ENCODE measurements at places on chromosomes 11 and 22.
A peak's percentile ranks its signal among the peaks of the same experiment; 100 is the strongest.

DNA sequence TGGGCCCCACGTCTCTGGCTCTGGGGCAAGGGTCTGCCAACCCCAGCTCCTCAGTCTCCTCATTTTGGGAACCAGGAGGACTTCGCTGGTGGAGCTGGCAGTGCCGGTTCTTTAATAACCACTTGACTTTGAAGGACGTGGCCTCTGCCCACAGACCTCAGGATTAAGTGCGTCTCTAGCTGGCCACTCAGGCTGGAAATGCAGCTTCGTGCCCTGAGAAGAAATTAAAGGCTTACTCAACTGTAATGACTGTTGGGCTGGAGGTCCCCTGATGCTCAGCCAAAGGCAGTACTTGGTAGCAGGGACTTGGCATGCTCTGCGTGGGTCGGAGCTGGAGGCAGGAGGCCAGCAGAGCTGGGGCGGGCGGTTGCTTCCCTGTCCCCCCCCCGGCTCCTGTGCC lies 16.7 kb upstream of the PARVG start:
- no peak for DNase-seq

DNA sequence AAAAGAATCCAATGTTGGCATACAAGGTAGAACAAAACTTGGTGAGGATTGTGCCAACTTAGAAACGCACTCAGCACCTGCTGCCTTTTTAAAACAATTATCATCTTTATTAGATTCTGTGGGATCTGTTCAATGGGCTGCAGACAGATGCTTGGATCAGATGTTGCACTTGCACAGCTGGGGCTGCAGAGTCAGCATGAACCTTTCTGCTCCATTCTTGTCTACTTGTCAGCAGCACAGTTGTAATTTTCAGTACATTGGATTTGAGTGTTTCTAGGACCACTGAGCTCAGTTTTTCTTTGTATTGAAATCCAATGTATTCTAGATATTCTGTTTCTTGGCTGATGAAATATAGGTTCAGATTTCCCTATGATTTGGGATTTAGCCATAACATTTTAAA lies 164.5 kb downstream of the LUZP2 start:
- no peak for DNase-seq

DNA sequence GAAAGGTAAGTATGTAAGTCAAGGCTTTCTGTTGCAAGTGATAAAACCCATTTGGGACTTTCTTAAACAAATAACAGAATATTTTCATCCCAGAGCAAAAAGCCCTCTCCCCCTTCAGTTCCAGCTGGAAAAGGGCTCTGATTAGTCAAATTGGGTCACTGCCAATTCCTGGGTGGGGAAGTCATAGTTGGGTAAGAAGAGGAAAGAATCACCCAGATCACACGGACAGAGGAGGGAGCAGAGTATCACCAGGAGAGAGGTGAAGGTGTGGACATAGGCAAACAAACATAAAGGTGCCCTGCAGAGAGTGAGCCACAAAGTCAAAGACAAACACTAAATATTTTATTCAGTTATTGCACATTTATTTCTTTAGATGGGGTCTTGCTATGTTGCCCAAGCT lies 36.3 kb upstream of the SORL1 start:
- no peak for DNase-seq

DNA sequence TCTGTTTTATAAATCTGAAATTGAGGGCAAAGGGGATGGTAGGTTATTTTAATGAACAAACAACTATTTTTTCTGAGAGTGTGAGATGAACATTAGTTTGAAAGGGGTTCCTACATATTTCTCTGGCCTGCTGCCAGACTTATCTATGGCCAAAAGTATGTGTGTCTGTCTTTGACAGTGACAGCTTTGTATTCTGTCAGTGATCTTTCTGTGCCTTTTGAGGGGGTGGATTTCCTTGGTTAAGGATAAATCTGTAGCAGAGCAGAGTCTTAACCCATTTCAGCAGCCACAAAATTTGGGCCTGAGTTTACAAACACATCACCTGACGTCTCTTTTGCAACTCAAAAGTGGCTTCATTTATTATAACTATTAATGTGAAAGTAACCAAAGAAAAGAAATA lies 30.9 kb downstream of the ZFTA start:
- no peak for DNase-seq

- no peak for DNase-seq
Observed at GRCh38 chr11:111183706-111184105, 61.8 kb upstream of the POU2AF2 start.

GRCh38 chr11:66072518-66072917 lies 2.4 kb downstream of the PACS1 start:
- no peak for DNase-seq

DNA sequence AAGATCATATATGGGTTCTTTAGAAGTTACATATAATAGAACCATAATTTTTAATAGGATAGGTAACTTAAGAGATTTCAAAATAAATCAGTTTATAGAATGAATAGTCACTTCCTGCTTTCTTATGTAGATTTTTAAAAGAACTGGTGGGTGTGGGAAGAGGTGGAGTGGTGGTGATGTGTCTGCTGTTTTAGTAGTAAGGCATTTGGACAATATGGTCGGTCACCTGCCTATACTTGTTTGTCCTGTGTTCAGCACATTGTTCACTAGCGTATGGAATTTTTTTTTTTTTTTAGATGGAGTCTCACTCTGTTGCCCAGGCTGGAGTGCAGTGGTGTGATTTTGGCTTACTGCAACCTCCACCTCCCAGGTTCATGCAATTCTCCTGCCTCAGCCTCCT lies 39.3 kb downstream of the CCDC81 start:
- no peak for DNase-seq

GRCh38 chr22:21642584-21643448 lies 714 bp downstream of the SDF2L1 start:
- DNase-seq, result peak; percentile 72

GRCh38 chr11:28739489-28740280 lies 631.5 kb downstream of the METTL15 start:
- DNase-seq, result no peak

DNA sequence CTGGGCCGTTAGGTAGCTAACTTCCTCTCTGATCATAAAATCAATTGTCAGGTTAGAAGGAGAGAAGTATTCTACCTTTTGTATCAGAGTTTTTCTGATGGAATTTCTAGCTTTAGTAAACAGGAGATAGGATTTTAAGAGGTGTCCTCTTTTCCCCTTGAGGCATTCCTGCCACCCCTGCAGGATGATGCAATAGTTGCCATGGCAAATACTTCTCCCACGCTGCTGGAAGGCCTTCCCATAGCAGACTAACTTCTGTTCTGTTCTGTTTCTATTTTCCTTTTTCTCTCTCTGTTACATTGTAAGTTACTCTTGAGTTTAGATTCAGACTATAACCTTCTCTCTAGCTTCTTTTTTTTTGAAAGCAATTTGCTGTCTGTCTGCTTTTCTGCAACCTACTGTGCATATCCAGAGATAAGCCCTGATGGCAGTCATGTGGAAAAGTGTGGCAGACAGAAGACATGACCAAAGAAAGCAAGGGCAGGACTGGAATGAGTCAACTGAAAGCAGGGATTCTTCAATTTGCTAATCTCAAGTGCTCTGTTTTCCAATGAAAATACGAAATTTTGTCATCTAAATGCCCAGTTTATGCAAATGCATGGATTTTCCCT lies 679.1 kb downstream of the DLG2 start:
- no peak for DNase-seq

- DNase-seq, result no peak
Observed at GRCh38 chr11:44592125-44592940, 26.9 kb downstream of the CD82 start.

DNA sequence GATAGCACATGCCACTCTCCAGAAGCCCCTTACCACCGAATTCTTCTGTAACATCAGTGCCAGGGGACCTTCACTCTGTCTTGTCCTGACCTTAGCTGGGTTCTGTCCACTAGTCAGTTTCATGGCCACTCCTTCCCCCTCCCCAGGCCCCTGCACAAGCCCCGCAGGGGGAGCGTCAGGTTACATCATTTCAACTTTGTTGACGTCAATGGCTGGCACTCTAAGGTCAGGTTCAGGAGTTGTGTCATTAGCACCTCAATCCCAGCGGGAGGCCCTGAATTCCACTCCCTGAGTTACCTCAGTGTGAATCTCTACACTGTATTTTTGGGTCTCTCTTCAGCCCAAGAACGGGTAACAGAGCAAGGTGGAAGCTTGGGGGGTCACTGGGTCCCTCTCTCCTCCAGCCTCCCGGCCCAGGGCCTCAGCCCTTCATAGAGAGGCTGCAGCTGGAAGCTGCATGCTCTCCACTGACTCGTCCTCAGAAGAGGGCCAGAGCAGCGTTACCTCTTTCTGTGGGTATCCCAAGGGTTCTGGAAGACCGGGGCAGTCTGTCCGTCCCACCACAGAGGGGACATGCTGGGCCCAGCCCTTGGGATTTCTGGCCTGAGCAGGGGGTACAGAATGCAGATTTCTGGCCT lies 10.3 kb downstream of the USH1C start:
- DNase-seq, result no peak

- no peak for DNase-seq
Observed at GRCh38 chr11:35787013-35787504, 124.5 kb downstream of the TRIM44 start.

GRCh38 chr22:48692734-48693376 lies 1134.8 kb downstream of the BRD1 start:
- no peak for DNase-seq

- DNase-seq, result no peak
Observed at GRCh38 chr11:60785806-60786361, 751 bp downstream of the MS4A10 start.

- DNase-seq, result no peak
Observed at GRCh38 chr11:122116591-122116990, 576 bp upstream of the BLID start.

GRCh38 chr11:75421035-75421602 lies 11.9 kb downstream of the KLHL35 start:
- DNase-seq, result no peak

- no peak for DNase-seq
Observed at GRCh38 chr22:27146866-27147633, 489.7 kb downstream of the MIAT start.

GRCh38 chr11:19398772-19399527 lies 158.2 kb upstream of the E2F8 start:
- DNase-seq, result no peak
